ENCODE measurements at places on chromosomes 7 and 10.

GRCh38 chr10:63466144-63466935 lies 563 bp upstream of the JMJD1C start:
- no peak for DNase-seq

- no peak for DNase-seq
These were observed 130.1 kb downstream of the MYO3A start for GRCh38 chr10:26064106-26064505.

DNA sequence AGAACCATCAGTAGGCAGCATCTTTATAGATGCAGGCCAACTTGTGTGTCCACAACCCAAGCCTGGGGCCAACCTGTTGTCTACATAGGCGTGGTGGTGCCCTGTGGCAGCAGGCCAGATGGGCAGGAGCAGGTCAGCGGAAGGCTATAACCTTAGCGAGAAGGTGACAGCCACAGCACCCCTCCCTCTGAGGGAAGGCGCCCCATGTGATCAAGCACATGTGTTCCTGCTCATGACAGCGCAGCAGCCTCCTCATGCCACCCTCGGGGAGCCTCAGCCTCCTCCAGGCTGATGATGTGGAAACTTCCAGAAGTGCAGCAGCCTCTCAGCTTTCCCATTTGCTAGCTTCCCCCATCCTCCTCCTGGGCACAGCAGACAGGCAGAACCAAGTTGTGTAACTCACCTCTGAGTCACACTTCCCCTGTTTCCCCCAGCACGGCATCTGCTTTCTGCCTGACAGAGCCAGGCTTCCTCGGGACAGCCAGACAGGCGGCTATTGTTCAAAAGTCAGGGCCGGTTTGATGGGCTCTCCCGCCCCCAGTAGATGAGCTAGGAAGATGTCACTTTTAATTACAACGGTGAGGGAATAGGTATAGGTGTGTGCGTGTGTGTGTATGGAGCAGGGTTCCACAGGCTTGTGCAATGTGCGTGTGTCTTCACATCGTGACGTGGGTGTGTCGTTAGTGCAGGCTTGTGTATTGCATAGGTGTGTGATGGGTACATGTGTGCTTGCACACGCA lies 312.0 kb upstream of the ZMIZ1 start:
- DNase-seq = no peak

DNA sequence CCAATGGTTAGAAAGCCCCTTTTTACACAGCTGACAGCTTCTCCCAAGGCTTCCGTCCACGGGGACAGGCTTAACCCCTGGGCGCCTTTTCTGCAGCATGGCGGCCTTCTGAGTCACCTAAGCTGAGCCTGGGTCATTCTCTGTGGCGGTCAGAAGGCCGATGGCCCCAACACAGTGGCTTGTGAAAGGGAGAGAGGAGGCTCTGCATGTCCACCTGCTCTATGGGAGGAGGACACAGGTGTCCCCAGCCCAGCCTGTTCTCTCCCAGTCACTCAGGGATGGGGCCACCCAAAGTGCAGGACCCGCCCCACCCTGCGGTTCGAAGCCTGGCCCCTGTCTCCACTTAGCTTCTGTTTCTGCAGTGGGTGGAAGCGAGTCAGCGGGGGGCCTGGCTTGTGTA lies 20.4 kb upstream of the TTYH3 start:
- no peak for DNase-seq

GRCh38 chr7:44194069-44194468 lies 4.8 kb upstream of the GCK start:
- no peak for DNase-seq

GRCh38 chr10:77565590-77566023 lies 72.0 kb downstream of the KCNMA1 start:
- DNase-seq = no peak

DNA sequence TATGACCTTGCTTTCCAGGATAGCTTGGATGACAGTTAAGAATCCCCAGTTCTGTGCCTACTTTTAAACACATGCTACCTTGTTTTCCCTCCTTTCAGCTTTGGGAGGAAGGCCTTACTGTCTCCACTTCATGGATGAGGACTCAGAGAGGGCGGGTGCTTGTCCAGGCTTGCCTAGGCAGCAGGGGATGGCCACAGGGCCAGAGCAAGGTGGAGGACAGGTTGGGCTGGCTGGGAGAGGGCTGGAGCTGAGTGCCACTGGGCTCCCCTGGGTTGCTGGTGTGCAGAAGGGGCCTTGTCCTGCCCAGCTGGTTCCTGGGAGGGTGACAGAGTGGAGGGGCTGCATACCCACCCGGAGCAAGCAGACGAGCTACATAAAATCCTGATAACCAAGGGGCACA lies 117.8 kb downstream of the GRK5 start:
- DNase-seq = no peak

DNA sequence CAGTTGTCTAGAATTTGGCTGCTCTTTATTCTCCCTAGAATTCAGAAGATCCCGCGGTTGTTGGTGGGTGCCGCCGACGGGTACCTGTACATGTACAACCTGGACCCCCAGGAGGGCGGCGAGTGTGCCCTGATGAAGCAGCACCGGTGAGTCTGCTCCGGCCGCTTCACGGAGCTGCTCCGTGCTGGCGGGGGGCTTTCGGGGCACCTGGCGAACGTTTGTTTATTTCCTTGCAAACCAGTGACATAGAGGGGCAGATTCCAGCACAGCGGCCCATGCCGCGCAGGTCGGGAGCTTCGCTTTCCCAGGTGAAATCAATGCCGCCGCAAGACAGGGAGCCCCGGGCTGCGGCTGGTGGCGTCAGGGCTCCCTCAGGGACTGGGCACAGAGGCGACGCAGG lies 38.0 kb downstream of the WIPI2 start:
- no peak for DNase-seq

DNA sequence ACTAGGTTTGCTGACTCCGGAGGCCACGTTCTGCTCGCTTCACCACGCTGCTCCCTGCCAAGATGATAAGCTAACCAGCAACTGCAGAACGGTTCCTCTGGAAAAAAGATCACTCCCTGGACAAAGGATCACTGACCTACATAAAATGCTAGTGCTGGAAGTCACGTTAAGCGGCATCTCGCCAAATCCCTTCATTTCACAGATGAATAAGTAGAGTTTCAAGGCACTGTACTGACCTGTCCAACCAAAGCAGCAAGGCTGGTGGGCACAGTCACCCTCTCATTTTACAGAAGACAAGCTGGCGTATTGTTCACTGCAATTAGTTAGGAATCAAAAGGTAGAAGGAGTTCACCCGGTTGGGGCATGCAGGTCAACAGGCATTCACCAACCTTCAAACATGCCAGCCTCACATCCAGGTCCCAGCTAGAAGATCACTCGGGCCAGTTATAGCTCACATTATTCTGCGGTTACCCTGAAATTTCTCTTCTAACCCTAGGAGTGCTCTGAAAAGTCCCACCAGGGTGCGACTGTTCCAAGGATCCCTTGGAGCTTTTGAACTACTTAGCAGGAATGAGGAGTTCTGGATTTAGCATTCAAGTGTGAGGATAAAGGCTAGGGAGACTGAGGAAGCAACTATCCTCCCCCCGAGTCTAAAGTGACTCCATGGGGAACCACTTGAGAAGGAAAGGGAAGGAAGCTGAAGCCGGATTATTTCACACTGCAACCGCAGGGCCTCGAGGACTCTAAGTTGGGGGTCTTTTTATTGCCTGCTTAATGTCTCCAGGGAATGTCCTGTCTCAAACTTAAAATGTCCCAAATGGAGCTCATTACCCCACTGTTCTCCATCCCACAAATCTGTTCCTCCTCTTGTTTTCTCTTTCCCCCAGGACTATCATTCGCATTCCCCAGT lies 32.8 kb downstream of the HIPK2 start:
- DNase-seq = no peak

DNA sequence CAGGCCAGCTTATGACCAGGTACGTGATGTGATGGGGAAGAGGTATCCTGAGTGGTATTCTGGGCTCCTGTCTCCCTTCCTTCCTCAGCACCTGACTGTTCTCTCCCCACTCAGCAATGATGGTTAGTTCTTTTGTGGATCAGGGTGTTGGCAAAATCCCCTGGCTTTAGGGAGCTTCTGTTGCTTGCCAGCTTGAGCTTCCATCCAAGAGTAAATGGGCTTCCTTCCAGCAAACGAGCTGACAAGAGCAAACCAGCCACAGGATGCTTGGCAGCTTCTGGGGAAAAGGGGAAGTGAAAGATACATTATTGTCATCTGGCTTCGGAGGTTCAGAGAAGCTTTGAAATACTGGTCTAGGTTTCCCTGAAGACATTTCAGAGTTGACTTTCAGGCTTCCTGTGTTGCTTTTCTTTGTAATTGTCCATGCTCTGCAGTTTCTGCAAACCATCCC lies 5.2 kb downstream of the DUSP5 start:
- DNase-seq = no peak

- DNase-seq = no peak
These were observed 12.3 kb downstream of the SUN3 start for GRCh38 chr7:48016641-48017040.

DNA sequence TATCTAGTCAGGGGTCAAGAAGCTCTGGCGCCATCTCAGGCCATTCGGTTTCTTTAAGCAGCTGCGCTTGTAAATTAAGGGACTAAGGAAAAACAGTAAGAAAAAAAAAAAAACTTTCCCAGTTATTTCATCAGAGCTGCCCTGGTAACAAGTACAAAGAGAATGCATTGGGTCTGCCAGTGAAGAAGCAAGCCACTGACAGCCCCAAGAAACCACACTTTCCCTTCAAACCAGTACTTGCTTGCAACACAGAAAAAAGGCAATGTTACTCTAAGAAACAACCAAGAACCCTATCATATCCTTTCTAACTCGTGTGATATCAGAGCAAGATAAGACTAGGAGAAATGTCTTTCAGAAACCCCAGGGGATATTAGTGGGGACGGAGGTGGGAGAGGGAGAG lies 40.6 kb upstream of the AOAH start:
- no peak for DNase-seq

DNA sequence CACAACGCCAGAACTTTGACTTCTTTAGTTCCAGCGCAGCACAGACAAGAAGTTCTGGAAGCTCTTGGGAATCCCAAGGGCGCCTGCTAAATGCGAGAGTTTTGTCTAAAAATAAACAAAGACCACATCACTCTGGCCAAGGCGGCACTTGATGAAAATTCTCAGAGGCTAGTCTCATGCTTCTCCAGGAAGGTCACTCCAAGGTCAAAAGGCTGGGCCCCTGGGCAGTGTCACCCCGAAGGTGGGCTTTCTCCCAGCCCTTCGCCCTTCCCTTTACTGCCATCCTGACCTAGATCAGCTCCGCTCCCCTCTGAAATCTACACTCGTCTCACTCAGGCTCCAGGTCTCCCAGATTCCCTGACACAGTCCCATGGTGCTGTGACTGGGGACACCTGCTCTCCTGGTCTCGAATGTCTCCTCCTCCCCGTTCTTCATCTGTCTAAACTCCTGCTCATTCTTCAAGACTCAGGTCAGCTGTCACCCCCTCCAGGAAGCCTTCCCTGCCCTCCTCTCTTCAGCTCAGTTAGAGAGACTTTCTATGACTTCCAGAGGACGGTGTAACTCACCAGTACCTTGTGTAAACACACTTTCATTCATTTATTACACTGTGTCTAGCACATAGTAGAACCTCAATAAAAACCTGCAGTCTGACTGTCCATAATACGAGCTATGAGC lies 10.5 kb downstream of the FAM53B start:
- no peak for DNase-seq

- no peak for DNase-seq
These were observed 251.3 kb upstream of the CHRM2 start for GRCh38 chr7:136617176-136617575.

DNA sequence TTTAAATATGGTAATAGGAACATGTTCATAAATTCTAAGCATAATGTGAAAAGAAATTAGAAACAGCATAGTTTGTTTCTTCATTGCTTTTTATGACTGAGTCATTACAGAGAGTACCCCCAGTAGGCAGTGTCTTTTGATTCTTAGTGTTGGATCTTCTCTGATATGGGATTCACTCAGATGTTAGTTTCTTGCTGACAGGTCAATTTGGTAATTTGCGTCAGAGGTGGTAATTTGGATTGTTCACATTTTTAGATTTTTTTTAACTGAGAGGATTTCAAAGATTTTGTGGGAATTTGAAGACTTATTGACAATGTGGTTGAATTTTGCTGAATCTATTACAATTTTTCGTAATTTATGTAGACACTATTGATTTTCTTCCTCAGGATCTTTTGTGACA lies 2.1 kb downstream of the HSPA14 start:
- DNase-seq = no peak

DNA sequence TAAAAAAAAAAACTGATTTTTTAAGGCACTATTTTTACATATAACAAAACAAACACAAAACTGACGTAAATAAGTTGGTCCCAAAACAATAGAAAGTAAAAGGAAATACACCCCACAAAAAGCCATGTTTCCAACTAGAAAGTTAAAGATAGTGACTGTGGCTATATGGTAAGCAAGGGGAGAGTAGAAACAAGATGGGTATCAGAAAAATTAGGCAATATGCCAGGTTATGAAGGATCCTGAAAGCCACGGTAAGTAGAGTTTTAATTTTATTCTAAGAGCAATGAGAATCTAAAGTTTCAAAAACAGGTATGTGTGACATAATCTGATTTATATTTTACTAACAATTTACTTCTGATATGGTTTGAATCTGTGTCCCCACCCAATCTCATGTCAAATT lies 61.5 kb downstream of the BRAF start:
- DNase-seq = no peak

DNA sequence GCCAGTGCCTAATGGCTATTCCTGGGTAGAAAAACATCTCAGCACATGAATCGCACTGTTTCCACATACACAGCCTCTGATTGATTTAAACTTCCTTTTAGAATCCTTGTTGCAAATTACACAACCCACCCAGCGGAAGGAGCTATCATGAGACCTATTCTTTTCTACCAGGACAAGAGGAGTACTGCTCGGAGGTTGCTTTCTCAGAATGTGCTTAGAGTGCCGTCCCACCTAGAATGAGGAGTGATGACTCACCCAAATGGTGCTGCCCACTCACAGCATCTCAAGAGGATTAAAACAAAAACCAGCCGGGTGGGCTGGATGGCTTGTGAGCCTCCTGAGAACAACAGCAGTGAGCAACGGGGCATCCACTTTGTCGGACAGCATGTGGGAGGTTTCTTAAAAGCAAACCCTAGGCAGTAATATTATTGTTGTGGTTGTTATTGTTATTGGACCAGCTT lies 128.9 kb downstream of the DGKI start:
- no peak for DNase-seq

DNA sequence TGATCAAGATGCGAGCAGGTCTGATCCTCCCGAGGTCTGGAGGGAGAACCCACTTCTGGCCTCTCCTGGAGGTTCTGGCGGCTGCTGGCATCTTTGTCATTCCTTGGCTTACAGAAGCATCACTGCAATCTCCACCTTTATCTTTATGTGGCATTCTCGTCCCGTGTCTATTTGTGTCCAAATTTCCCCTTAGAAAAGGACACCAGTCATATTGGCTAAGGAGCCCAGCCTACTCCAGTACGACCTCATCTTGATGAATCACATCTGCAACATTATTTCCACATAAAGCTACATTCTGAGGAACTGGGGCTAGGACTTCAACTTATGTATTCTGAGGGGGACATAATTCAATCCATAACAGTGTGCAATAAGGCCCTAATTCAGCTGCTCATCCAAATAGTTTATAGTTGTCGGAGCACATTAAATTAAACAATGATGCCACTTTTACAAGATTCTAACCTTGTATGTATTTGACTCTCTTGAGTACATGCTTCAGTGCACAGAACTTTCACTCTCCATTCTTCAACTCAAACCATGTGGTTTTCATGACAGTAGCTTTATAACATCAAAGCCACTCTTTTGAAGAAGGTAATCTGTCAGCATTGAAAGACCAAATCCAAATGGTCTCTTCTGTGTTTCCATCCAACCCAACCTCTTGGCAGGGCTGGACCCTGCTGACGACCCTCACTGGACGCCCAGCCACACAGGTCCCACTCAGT lies 86.2 kb upstream of the DDC start:
- no peak for DNase-seq

GRCh38 chr10:120105001-120105400 lies 212.5 kb downstream of the SEC23IP start:
- DNase-seq = no peak

GRCh38 chr10:42875798-42876341 lies 93.3 kb downstream of the BMS1 start:
- DNase-seq = no peak

All from CD8-positive, alpha-beta memory T cell (primary cell).